Esophagus squamous epithelium (tissue), 5 donors: ENCODE measurements at places on chromosomes 13 and 19. TPM values are rescaled to one million over a fixed set of nuclear protein-coding genes. Genes with fewer than 3 reads are reported as not detected.

The ADAT3 gene
- total RNA-seq: 8.6 TPM

The PCDH8 gene
- total RNA-seq: not detected

The SBK3 gene
- total RNA-seq: not detected

The LRRC8E gene
- total RNA-seq: 7.6 TPM

The TJP3 gene
- total RNA-seq: 71.1 TPM

The ZNF480 gene
- 9.2 TPM for total RNA-seq

The CLEC11A gene
- 0.80 TPM for total RNA-seq

The PTBP1 gene
- total RNA-seq: 166 TPM

The SRRM5 gene
- 0.38 TPM for total RNA-seq

The ODAD3 gene
- total RNA-seq: 8.8 TPM

The GJB6 gene
- 390 TPM for total RNA-seq

The NR2F6 gene
- total RNA-seq: 115 TPM

The ZNF99 gene
- total RNA-seq: not detected

The CACNA1A gene
- not detected for total RNA-seq

The CBLC gene
- total RNA-seq: 26.9 TPM

The CNFN gene
- 1,219 TPM for total RNA-seq

The BRSK1 gene
- 1.1 TPM for total RNA-seq

The LGI4 gene
- total RNA-seq: 1.8 TPM

The NMRK2 gene
- total RNA-seq: not detected

The SYDE1 gene
- total RNA-seq: 10.3 TPM

The PSG6 gene
- not detected for total RNA-seq

The RELB gene
- 9.8 TPM for total RNA-seq

The PBX4 gene
- total RNA-seq: 1.9 TPM

The ACP5 gene
- total RNA-seq: 25.2 TPM

The ANKLE1 gene
- total RNA-seq: 0.12 TPM

The PHF11 gene
- 12.9 TPM for total RNA-seq

The ZNF30 gene
- 1.7 TPM for total RNA-seq
